ENCODE measurements at places on chromosomes 3 and 15.

DNA sequence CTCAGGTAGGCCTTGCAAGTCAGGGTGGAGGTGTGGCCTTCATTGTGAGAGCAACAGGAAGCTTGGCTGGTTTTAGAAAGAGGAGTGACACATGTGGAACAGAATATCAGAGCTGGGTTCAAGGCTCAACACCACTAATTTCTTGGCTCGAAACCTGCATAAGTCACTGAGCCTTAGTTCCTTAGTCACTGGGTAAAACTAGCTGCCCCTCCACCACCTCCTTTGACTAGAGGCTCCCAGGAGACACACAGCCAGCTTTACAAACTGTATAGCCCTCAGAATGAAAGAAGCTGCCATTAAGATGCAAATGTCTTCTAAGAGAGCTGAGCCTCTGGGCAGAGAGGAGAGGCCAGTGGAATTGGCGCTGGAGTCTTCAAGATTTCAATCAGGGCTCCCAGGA is 67.7 kb downstream of the CERS3 start:
- no peak for DNase-seq

DNA sequence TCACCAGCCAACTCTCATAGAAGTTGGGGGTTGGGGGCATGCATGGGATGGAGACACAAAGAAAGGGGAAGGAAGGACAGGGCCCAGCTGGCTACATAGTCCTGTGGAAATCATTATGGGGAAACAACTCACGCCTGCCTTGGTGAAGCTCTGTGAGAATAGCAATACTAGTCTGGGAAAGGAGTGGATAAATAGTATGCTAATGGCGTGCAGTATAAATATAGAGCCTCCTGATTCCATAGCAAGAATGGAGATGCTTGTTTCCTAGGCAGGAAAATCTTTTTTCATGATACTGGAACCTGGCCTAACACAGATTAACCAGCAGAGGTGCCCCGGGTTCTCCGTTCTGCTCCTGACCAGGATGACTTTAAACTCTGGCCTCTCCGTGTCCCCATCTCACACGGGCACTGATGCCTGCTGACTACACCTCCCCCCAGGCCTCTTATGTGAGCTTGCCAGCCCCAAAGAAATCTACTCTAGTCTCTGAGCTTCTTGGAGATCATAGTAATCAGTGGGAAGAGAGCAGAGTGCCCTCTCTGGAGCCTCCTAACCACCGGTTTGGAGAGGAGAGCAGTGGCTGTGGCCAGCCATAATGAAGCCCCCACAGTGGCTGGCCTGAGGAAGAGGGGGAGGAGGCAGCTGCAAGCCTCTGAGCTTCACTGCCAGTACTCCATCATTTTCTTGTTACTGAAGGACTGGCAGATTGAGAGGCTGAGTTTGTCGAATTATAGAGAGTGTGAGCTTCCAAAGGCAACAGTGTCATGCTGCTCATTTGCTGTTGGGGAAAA is 355.0 kb upstream of the SEMA6D start:
- no peak for DNase-seq

DNA sequence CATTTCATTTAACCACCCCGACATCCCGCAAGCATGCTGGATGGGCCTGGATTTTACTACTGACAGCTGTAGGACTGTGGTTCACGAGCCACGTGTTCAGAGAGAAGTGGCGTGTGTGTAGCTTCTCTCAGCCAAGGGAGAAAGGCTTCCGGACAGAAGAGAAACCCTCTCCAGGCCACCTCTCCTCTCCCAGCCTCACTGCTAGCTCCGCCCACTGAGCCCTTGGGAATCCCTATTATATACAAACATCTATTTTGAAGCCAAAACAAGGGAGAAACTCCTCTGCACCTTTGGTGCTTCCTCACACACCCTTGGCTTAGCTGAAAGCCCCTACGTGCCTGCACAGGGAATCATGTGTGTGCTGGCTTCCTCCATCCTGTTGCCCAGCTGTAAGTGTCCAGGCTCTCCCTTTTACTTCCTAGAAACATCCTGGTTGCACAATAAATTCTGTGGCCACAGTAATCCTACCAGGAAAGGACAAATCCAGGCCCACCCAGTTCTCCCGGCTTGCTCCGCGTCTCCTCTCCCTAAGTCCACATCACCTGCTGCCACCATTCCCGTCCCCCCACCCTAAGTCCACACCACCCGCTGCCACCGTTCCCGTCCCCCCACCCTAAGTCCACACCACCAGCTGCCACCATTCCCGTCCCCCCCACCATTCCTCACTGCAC is 30.5 kb downstream of the PCSK6 start:
- DNase-seq, result no peak

GRCh38 chr15:51499379-51499976 is 123.1 kb downstream of the DMXL2 start:
- no peak for DNase-seq

- no peak for DNase-seq
Measured at GRCh38 chr15:55823191-55823670, 80.3 kb upstream of the PRTG start.

DNA sequence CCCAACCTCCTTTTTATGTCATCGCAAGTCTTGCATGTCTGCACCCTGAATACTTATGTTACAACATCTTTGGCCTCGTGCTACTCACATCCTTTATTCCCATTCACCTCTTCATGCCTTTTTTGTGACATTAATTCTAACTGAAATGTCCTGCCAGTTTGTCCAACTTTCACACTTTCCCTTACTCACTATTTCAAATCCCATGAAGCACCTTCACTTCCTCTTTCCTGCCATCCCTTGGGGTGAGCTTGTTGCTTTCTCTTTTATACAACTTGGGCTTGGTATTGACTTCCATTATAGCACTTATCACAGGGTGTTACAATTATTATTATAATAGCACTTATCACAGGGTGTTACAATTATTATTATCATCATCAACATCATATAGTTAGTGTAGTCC is 496.3 kb downstream of the NLGN1 start:
- no peak for DNase-seq

GRCh38 chr3:119911748-119912147 is 129.8 kb downstream of the NR1I2 start:
- no peak for DNase-seq

GRCh38 chr3:3851621-3852323 is 52.5 kb downstream of the LRRN1 start:
- DNase-seq, result no peak
